ENCODE measurements at places on chromosomes 12 and 14.

DNA sequence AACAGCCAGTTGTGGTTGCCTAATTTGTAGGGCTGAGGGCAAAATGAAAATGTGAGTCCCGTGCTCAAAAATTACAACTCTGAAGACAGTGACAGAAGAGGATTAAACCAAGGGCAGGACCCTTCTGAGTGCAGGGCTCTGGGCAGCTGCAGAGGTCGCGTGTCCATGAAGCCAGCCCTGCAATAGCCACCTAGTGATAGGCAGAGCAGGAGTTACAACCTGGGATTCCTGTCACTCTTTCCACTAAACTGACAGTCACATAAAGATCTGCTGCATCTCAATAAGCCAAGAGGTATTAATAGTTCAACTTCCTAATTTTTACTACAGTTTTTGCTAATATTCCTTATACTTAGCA is 94.1 kb downstream of the SLC2A13 start:
- DNase-seq: no peak

DNA sequence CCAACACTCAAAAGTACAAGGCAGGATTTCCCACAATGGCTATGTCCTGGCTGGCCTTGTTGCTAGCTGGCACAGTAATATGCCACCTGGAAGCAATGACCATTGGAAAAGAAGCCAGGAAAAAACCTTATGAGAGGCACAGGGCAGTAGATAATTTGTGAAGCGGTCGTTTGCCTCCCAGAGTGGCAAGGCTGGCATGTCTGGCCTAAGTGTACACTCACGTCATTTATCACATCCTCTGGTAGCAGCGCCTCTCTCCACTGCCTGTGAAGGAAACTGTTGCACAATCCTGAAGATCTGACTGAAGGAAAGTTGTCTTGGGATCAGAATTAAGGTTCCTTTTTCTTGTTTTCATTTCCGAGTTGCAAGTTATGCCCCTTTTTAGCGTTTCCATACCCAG is 408.5 kb downstream of the ZFP36L1 start:
- no peak for DNase-seq

DNA sequence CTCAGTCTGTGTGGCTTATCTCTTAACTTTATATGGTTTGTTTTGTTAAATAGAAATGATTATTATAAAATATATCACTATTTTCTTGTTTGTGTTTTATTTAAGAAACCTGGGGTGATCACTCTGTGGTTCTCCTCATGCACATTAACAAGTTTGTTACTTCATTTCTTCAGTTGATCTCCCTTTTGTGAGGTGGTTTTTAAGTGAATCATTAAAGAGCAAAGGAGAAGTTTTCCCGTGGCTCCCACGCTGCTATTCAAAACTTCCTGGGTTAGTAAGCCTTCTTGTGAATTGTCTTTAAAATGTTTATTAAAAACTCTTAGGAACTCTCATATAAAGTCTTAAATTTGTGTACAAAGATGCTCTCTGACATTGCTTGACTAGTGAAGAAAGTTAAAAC is 11.8 kb downstream of the ADIPOR2 start:
- DNase-seq: no peak

DNA sequence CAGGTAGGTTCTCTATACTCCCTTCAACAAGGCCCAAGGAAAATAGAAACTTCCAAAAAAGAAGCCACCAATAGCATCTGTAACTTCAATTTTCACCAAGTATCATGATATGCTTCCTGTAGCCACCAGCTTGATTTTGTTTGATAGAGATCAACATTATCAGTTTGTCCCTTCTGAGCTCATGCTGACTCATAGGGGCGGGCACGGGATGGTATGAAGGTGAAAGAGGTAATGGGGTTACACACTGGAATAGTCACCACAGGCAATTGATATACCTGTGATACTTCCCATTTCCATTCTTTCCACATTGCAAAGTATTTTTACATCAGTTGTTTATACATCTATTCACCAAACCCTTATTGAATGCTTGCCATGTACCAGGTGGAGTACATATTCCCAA is 134.1 kb downstream of the KCNA5 start:
- DNase-seq: no peak

DNA sequence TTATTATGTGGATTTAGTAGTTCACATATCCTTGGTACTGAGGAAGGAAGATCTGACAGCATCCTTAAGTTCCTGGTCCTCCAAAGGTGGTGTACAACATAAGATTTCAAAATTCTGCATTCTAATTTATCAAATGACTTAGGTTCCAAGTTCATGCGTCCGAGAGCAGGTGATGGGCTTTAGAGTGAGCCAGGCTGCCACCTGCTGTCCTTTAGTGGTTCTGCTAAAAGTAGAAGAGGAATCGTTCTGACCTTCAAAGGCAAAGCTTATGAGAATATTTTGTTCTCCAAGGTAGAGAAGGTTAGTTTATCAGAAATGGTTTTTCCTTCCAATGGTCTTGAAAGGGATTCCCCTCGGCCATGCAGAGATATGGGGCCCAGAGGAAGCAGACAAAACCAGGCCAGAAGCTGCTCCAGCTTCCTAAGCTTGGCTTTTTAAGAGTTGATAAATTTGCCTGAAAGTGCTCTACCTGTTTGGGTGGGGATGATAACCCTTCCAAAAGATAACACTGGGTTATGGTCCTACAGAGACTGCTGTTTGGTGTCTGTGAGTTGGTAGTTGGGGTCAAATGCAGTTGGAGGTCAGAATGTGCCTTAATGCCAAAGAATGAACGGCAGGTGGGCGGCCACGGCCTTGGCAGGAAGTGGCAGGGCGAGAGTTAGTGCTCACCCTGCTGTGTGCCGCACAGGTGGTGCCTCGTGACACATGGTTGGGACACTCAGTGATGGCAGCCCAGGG is 29.1 kb upstream of the LRTM2 start:
- DNase-seq: peak; percentile 73

- no peak for DNase-seq
Measured at GRCh38 chr12:52227606-52228166, 5.4 kb upstream of the KRT7 start.

DNA sequence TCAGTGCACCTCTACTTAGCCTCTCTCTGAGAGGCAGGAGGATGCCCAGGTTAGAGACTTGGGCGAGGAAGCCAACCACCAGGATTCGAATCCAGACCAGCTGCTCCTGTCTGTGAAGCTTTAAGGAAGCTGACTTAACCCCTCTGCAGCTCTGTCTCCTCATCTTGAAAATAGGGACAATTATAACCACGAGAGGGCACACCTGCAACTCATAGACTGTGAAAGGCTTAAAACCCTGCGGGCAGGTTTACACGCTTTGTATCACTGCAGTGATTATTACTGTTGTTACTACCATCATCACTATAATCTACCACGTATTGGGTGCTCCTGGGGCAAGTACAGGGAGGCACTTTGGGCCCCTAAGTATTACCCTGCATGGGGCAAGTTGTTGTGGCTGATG is 379.8 kb downstream of the VRK1 start:
- DNase-seq: peak; percentile 14

- DNase-seq: peak; percentile 95
Measured at GRCh38 chr12:109291521-109292341, 17.4 kb downstream of the FOXN4 start.

DNA sequence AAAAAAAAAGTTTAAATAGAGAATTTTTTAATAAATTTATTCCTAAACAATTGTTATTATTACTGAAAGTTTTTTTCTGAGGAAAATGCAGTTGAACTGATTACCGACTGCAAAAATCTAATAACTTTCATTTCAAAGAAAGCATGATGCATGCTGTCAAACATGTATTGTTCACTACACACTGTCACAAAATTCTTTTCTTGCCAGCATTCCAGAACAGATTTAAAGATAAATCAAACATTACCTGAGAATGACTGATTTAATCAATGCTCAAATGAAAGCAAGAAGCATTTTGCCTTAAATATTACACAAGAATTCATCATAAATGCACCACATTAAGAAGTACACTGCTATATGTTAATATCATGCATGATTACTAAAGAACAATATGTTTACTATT is 588.3 kb downstream of the SLC16A7 start:
- DNase-seq: no peak

DNA sequence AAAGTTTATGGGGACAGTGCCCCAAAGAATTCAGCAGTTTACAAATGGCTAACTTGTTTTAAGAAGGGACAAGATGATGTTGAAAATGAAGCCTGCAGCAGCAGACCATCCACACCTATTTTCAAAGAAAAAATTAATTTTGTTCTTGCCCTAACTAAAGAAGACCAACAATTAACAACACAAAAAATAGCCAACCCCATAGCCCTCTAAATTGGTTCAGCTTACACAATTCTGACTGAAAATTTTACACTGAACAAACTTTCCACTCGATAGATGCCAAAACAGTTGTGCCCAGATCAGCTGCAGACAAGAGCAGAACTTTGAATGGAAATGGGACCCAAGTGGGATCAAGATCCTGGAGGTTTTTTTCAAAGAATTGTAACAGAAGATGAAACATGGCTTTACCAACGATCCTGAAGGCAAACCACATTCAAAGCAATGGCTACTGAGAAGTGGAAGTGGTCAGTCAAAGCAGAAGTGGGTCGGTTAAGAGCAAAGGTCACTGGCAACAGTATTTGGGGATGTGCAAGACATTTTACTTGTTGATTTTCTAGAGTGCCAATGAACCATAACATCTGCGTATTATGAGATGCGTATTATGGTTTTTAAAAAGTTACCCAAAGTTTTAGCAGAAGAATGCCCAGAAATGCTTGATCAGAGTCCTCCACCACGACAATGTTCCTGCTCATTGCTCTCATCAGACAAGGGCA is 30.0 kb downstream of the SLC39A9 start:
- no peak for DNase-seq
